ENCODE measurements at places on chromosomes 12 and 14. TPM values are rescaled to one million over a fixed set of nuclear protein-coding genes. Genes with fewer than 3 reads are reported as not detected.

Gene FITM1
- total RNA-seq = 0.26 TPM

Gene KCNJ8
- total RNA-seq = not detected

Gene MMP19
- total RNA-seq = not detected

Gene KRT74
- total RNA-seq = not detected

- DNase-seq = no peak
- H3K4me1 ChIP-seq = peaks cover 44% of the 10 kb centered on the region
- H3K27ac ChIP-seq = no peak overlapping the region
- H3K27me3 ChIP-seq = no peaks in the 10 kb centered on the region
These were observed 125.4 kb upstream of the ATF1 start for GRCh38 chr12:50638482-50638880.

- no peaks in the 10 kb centered on the region for H3K27me3 ChIP-seq
- no peak overlapping the region for H3K27ac ChIP-seq
- no peak overlapping the region for H3K4me3 ChIP-seq
- H3K4me1 ChIP-seq = no peaks in the 10 kb centered on the region
These were observed 15.9 kb downstream of the PIK3C2G start for GRCh38 chr12:18277196-18277595.

DNA sequence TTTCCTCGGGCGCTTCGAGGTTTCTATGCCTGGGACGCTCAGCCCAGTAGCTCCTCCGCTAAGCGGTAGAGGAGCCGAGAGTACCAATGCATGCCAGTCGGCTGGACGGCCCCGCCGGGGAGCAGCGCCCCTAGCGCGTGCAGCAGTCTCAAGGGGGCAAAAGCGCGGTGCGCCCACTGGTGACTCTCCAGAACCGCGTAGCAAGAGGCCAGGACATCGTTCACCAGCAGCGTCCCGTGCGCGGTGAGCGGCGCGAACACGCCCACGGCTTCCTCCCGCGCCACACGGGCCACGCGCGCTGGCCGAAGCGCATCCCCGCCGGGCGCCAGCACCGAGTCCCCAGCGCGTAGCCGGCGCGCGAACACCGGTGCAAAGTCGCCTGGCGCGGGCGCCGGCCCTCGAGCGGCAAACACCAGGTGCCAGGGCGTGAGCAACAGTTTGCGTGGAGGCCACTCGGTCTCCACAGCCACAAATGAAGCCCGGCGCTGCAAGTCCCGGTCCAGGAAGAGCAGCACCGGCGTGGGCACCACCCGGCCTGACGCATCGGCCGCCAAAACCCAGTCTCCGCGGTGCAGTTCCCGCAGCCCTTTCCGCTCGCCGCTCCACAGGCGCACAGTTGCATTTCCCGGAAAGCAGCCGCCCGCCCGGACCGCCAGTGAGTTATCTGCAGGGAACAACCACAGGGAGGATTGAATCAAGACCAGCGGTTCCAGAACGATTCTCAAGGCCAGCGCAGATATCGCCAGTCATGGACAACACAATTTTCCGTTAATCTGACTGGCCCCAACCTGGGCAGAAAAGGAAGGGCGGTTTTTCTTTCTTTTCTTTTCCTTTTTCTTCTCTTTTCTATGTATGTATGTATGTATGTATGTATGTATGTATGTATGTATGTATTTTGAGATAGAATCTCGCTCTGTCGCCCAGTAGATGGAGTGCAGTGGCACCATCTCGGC is 4.5 kb downstream of the DHH start:
- peak overlapping the region; percentile 71 for H3K27ac ChIP-seq
- H3K4me1 ChIP-seq = peaks cover 68% of the 10 kb centered on the region
- H3K27me3 ChIP-seq = peaks cover 50% of the 10 kb centered on the region
- peak; percentile 30 for DNase-seq
- peak overlapping the region; percentile 77 for H3K4me3 ChIP-seq

DNA sequence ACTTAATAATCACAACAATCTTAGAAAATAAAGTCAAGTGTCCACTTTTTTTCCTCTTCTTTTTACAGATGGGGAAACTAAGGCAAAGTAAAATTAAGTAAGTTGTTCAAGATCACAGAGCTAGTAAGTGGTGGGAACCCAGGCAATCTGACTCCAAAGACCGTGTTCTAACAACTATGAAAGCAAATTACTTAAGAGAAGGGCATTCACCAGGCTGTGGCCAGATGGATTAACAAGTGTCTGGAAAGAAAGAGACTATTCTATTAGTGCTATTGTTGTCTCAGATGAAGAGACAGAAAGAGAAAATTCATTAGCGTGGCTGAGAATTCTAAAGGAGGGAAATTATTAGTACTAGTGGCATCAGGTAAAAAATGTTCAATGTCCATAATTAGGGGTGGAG is 48.5 kb downstream of the FGD6 start:
- H3K27ac ChIP-seq = no peak overlapping the region
- peaks cover 2% of the 10 kb centered on the region for H3K27me3 ChIP-seq
- H3K4me1 ChIP-seq = no peaks in the 10 kb centered on the region
- no peak overlapping the region for H3K4me3 ChIP-seq

DNA sequence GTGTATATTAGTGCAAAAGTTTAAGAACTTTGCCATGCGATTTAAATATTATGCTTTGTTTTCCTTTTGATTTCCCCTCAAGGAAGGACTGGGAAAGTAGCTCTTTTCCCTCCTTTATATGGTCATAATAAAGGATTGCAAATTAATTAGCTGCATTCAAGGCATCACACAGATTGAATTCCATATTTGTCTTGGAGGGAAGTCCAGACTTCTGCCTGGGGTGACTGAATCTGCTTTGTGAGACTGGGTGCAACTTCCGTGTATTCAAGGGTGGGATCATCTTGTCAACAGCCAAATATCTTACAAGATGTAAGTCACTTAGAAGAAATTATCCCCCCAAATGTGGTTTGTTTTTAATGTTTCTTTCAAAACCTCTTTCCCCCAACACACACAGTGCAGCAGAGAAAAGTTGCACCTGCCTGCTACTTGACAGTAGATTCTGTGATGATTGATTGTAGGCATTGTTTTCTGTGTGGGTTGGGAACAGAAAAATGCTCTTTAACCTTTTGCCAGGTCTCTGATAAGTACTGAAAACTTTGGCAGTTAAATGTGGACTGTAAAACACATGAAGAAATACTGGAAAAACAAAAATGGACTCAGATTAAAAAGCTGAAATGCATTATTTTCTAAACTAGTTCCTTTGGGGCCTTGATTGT is 28.4 kb downstream of the STK38L start:
- H3K27ac ChIP-seq = no peak overlapping the region
- no peak overlapping the region for H3K4me3 ChIP-seq
- H3K27me3 ChIP-seq = no peaks in the 10 kb centered on the region
- no peak for DNase-seq
- H3K36me3 ChIP-seq = peaks cover 13% of the 10 kb centered on the region

DNA sequence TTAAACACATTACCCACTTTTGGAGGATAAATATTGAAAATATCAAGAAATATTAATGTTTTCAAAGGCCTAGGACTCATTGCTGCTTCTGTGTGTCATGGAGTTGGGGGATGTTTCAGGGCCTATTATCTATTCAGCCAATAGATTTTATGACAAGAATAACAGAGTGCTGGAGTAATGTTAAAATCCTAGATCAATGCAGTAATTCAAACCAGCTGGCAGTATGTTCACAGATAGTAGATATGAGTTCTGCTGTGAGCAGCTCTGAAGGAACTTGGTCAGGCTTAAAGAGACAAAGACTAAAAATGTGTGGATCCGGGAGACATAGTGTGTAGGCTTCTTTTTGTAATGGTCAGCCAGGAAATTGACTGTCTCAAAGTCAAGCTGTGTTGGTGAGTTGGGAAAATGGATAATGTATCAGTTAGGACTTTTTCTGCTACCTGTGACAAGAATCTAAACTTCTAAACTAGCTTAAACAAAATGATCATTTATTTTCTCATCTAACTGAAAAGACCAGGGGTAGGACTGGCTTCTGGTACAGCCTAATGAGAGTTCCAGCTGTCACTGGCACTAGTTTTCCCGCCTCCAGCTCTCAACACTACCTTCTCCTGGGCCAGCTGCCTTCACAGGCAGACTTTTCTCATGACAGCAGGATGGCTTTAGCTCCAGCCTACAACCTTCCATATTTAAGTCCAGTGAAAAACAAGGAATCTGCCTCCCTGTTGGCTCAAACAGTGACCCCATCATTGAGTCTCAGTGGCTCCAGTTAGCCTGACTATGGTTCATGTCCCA is 16.3 kb upstream of the POLR3B start:
- H3K4me3 ChIP-seq = no peak overlapping the region
- H3K36me3 ChIP-seq = peaks cover 4% of the 10 kb centered on the region
- H3K27me3 ChIP-seq = no peaks in the 10 kb centered on the region
- H3K4me1 ChIP-seq = no peaks in the 10 kb centered on the region

DNA sequence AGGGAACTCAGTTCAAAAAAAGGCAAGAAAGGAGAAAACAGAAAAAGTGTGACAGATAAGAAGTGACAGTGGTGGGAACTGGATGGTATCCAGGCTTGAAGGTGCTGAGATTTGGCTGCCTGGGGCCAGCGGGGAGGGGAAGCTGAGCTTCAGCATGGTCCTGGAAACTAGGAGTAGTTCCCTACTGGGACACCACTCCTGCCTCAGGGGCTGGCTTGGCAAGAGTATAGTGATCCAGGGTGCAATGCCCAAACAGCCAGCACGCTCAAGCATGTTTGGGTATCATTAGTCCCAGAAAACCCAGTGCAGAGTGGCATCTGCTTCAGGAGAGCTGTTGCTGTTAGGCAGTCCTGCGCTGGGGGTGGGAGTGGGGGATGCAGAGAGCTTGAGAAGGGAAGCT is 49.5 kb upstream of the KTN1 start:
- no peak for DNase-seq
- no peak overlapping the region for H3K27ac ChIP-seq
- H3K4me3 ChIP-seq = no peak overlapping the region
- no peaks in the 10 kb centered on the region for H3K36me3 ChIP-seq
- H3K27me3 ChIP-seq = peaks cover 1% of the 10 kb centered on the region

- H3K36me3 ChIP-seq = peaks cover 13% of the 10 kb centered on the region
- peak overlapping the region; percentile 20 for H3K4me3 ChIP-seq
- H3K27me3 ChIP-seq = no peaks in the 10 kb centered on the region
- H3K27ac ChIP-seq = peak overlapping the region; percentile 57
- DNase-seq = no peak
These were observed 64.9 kb downstream of the FBXO34 start for GRCh38 chr14:55336162-55336561.

GRCh38 chr12:29561664-29562071 is 64.2 kb upstream of the OVCH1 start:
- no peaks in the 10 kb centered on the region for H3K4me1 ChIP-seq
- H3K27ac ChIP-seq = no peak overlapping the region
- H3K4me3 ChIP-seq = no peak overlapping the region
- H3K36me3 ChIP-seq = no peaks in the 10 kb centered on the region

- H3K4me1 ChIP-seq = no peaks in the 10 kb centered on the region
- H3K27ac ChIP-seq = no peak overlapping the region
- no peaks in the 10 kb centered on the region for H3K36me3 ChIP-seq
- H3K4me3 ChIP-seq = no peak overlapping the region
These were observed 1190.7 kb upstream of the SEL1L start for GRCh38 chr14:82724316-82724715.

GRCh38 chr14:59037086-59037485 is 151.4 kb upstream of the DAAM1 start:
- H3K36me3 ChIP-seq = no peaks in the 10 kb centered on the region
- H3K27ac ChIP-seq = no peak overlapping the region
- H3K4me1 ChIP-seq = no peaks in the 10 kb centered on the region
- H3K4me3 ChIP-seq = no peak overlapping the region

DNA sequence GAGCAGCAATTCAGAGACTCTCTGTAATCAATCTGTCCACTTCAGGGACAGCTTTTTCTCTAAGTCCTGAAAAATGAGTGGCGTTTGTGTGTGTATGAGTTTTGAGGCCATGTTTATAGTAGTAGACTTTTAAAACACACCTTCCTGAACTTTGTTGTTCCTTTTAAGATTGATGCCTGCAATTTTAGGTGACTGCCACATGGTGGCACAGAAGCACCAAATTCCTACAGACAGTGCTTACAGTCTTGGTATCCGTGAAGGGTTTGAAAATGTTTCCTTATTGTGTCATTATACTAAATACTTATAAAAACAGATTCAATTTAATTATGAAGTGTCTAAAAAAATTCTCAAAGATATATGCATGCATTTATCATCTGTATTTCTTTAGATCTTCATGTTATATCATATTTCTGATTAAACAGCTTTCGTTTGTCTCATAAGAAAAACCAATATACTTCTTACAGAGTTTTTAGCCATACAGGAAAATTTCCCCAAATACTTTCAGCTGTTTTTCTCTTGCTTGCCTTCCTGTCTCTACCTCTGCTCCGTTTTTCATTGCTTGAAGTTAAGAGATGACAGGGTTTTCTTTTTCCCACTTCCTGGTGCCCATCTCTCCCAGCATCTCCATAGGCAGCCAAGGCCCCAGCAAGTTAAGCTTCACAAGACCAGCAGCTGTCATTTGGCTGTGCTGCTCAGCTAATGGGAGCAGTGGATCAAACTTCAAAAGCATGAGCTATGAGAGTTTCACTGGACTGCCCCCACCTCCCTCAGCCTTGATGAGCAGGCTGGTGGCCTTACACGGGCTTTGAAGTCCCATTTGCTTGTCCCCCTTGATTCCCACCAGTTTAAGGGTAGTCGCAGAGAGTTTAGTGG is 259.6 kb downstream of the AKAP6 start:
- H3K4me3 ChIP-seq = no peak overlapping the region
- DNase-seq = no peak

- peaks cover 73% of the 10 kb centered on the region for H3K36me3 ChIP-seq
- H3K4me3 ChIP-seq = peak overlapping the region; percentile 41
- peak overlapping the region; percentile 67 for H3K27ac ChIP-seq
- H3K4me1 ChIP-seq = peaks cover 76% of the 10 kb centered on the region
- no peak for DNase-seq
These were observed 10.1 kb downstream of the HNRNPC start for GRCh38 chr14:21258889-21259787.

DNA sequence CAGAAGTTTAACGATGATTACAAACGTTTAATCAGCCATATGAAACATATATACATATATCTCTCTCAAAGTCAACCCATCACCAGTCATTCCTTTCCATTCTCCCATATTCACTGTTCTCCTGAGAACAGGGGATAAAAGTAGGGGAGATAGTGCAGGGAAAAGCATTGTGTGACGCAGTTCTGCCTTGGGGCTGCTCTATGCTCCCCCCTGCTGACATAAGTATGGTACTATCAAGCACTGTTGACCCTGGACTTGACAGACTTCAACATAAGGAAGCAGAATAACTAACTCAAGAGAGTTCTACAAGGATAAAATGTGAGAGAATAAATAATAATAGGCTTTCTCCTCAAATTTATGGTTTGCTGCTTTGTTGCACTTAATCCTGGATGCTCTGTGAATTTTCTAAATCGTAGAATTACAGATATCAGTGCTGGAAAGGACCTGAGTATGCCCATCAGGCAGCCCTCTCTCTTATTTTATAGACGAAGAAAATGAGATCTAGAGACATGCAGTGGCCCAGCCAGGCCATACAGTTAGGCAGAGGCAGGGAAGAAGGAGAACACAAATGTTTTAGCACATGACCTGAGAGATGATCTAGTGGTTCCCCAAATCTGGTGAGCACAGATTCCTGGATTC is 87.2 kb downstream of the SCN8A start:
- H3K27me3 ChIP-seq = peaks cover 10% of the 10 kb centered on the region
- DNase-seq = no peak
- H3K4me1 ChIP-seq = no peaks in the 10 kb centered on the region
- H3K4me3 ChIP-seq = no peak overlapping the region

DNA sequence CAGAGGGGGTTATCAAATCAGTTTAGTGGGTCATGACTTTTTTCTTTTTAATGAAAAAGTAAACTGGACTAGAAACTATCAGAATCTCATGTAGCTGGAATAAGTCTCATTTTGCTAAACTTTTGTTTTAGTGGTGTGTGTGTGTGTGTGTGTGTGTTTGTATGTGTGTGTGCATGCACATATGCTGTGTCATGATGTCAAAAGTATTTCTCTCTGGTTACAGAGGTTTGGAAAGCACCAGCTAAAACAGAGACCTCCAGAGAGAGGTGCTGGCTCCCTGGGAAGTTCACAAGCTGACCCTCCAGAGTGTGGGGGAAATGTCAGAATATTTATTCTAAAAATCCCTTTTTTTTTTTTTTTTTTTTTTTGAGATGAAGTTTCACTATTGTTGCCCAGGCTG is 114.7 kb downstream of the LGMN start:
- no peaks in the 10 kb centered on the region for H3K36me3 ChIP-seq
- peaks cover 9% of the 10 kb centered on the region for H3K27me3 ChIP-seq
- no peak for DNase-seq
- H3K4me1 ChIP-seq = peaks cover 19% of the 10 kb centered on the region

Data from activated T-helper 1 cell treated with anti-CD3 and anti-CD28 coated beads, Interleukin-12 subunit alpha, Interleukin-12 subunit beta, Interleukin-2, Interleukin-4 antibody, amounts not matched to agents 30 ng/mL and 10 ng/mL and 1 ng/mL, durations not matched to agents 14 hours and 24 hours and 36 hours (primary cell).